Glutamatergic neuron (in vitro differentiated cells): ENCODE measurements at places on chromosomes 4 and X. TPM values are rescaled to one million over a fixed set of nuclear protein-coding genes. Genes with fewer than 3 reads are reported as not detected.

Gene TRPC3
- 0.66 TPM for total RNA-seq

DNA sequence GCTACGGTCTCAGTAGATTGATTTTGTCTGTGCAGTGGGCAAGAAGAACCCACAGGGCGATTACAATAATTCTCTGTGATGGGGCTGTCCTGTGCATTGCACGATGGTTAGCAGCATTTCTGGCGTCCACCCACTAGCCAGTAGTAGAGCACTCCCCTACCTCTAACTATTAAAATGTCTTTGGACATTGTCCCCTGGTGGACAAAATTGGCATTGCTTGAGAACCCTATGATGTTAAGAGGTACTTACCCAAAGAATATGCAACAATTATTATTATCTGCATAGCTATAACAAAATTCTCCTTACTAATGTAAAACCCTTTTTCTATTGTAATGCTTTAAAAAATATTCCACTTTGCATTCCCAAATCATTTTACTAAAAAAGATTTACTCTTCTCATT, 109.5 kb upstream of the VCX3A start:
- no peak overlapping the region for H3K27ac ChIP-seq

DNA sequence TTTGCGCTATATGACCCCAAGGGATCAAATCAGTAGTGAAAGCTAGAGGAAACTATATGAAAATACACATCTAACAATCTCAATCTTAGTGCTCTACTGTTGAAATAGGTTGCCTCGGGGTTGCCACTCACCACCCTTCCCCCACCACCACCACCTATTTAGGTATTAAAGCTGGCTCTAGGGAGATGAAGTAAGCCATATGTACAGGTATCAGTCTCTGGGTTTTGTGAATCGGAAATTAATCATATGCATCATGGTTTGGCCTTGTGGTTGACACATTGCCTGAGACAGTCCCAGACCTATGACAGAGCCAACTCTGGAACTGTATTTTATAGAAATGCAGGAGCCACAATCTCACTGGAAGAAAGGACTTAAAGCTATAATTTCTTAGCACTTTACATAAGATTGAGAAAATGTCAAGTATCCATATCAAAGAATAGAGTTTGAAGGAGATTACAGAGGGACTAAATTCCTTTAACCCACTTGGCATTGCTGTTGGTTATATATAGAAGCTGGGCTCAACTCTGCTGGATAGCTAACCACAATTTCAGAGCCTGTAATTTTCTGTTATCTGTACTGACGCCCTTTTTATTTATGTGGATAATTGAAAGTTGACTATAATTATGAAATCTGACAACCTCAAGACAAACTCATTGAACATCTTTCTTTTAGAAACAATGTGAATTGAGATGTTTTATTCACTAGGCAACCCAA, 26.7 kb upstream of the BMP2K start:
- H3K27me3 ChIP-seq, result no peaks in the 10 kb centered on the region
- no peak overlapping the region for H3K4me3 ChIP-seq
- no peaks in the 10 kb centered on the region for H3K4me1 ChIP-seq
- no peak for DNase-seq

DNA sequence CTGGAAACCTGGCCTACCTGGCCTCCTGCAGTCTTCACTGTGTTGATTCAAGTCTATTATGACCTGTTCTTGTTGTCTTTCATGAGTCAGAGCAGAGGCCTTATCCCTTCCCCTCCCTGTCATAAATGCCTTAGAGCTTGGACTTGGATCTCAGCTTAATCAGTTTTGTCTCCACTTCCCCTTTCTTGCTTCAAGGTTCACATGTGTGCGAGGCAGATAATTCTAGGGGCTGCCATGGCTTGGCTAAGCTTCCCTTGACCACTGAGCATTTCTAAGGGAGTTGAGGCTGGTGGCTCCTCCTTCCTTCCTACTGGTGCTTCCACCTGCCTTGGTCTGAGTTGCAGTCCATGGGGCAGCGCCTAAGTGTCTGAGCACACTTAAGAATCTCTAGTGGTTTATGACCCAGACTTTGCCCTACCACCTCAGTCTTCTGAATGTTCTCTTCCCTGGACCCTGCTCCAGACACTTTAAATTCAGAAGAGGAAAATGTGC, 1.7 kb upstream of the HEPH start:
- H3K27ac ChIP-seq, result no peak overlapping the region
- no peak for DNase-seq
- no peaks in the 10 kb centered on the region for H3K4me1 ChIP-seq
- H3K36me3 ChIP-seq, result no peaks in the 10 kb centered on the region

Gene PFKFB1
- 1.1 TPM for total RNA-seq

- peak; percentile 95 for DNase-seq
- no peaks in the 10 kb centered on the region for H3K36me3 ChIP-seq
- H3K4me3 ChIP-seq, result peak within 1 kb of the TSS; percentile 94
- H3K4me1 ChIP-seq, result peaks cover 5% of the 10 kb centered on the region
- H3K27me3 ChIP-seq, result peaks cover 5% of the 10 kb centered on the region
Measured at GRCh38 chr4:2008921-2009650, at the start of gene NELFA. TSS of gene NELFA (minus strand) at chr4:2008974. CDS start at chr4:2008959, 15 bp downstream.

DNA sequence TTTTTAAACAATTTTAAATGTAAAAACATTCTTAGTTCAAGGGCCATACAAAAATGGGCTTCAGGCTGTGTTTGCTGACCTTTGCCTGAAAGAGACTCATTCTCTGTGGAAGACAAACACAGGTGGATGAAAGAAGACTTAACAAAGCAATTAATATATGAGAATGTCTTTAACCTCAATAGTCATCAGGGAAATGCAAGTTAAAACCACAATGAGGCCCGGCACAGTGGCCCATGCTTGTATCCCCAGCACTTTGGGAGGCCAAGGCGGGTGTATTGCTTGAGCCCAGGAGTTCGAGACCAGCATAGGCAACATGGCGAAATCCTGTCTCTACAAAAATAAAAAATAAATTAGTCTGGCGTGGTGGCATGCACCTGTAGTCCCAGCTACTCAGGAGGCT, 7.1 kb upstream of the SMARCA1 start:
- no peak for DNase-seq
- H3K36me3 ChIP-seq, result no peaks in the 10 kb centered on the region
- H3K27me3 ChIP-seq, result no peaks in the 10 kb centered on the region
- H3K4me1 ChIP-seq, result no peaks in the 10 kb centered on the region
- no peak overlapping the region for H3K4me3 ChIP-seq
- H3K27ac ChIP-seq, result no peak overlapping the region

- H3K4me1 ChIP-seq, result peaks cover 30% of the 10 kb centered on the region
- H3K27ac ChIP-seq, result peak overlapping the region; percentile 93
- peaks cover 2% of the 10 kb centered on the region for H3K27me3 ChIP-seq
- no peaks in the 10 kb centered on the region for H3K36me3 ChIP-seq
Measured at GRCh38 chr4:4480685-4481398, 61.0 kb downstream of the STX18 start.

Gene TRIML2
- not detected for total RNA-seq

DNA sequence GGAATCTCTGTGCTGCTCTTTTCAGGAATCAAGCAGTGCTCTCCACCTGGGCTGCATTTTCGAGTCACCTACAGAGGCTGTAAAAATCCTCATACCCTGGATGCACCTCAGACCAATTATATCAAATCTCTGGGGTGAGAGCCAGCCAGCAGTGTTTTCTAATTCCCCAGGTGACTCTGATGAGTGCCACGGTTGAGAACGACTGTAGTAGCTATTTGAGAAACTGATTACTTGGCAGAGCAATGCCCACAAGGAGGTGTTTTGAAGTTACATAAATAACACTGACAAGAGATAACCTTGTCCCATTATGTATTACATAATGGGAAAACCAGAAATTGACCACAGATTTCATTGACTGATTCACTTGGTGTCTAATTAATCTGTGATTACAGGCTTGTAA, 46.8 kb downstream of the CLCN4 start:
- no peaks in the 10 kb centered on the region for H3K4me1 ChIP-seq
- no peaks in the 10 kb centered on the region for H3K27me3 ChIP-seq
- DNase-seq, result no peak
- no peak overlapping the region for H3K27ac ChIP-seq
- no peak overlapping the region for H3K4me3 ChIP-seq

Gene PLAC1
- total RNA-seq, result not detected

- no peak for DNase-seq
- H3K36me3 ChIP-seq, result no peaks in the 10 kb centered on the region
- H3K4me3 ChIP-seq, result peak overlapping the region; percentile 49
- H3K27me3 ChIP-seq, result peaks cover 3% of the 10 kb centered on the region
- no peak overlapping the region for H3K27ac ChIP-seq
Measured at GRCh38 chr4:675036-675882, 917 bp downstream of the MYL5 start.

DNA sequence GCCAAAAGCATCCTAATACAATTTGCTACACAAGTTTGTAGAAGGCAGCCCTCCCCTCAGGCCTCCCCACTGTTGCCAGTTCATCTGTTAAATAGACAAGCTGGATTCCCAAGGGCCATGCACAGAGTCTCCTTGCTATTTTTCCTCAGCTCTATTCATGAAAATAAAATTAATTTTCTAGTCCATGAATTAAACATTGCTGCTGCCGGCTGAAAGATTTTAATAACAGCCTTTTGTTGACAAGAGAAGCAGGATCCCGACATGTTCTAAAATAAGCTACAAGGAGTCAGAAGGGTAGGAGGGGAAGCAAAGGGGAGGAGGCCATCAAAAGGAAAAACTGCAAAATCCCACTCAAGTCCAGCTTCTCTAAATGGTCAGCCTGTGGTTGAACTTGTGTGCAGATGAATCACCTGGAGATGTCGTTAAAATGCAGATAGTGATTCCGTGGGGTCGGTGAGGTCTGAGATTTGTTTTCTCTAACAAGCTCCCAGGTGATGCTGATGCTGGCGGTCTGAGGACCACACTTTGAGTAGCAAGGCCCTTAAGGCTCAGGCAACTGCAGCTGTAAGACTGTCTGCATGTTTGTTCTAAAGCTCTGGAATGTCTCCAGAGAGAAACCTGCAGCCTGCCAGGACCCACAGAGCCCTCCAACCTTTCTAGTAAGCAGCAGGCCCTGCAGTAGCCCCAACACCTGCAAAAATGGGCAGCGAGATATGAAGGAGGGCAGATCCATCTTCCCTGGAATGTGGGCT, 9.4 kb downstream of the SCD5 start:
- H3K27ac ChIP-seq, result no peak overlapping the region
- peaks cover 24% of the 10 kb centered on the region for H3K27me3 ChIP-seq
- H3K36me3 ChIP-seq, result peaks cover 5% of the 10 kb centered on the region

GRCh38 chrX:116384406-116384954, 51.9 kb upstream of the SLC6A14 start:
- H3K27ac ChIP-seq, result no peak overlapping the region
- H3K27me3 ChIP-seq, result no peaks in the 10 kb centered on the region
- H3K36me3 ChIP-seq, result no peaks in the 10 kb centered on the region

Gene APELA
- 0.88 TPM for total RNA-seq

DNA sequence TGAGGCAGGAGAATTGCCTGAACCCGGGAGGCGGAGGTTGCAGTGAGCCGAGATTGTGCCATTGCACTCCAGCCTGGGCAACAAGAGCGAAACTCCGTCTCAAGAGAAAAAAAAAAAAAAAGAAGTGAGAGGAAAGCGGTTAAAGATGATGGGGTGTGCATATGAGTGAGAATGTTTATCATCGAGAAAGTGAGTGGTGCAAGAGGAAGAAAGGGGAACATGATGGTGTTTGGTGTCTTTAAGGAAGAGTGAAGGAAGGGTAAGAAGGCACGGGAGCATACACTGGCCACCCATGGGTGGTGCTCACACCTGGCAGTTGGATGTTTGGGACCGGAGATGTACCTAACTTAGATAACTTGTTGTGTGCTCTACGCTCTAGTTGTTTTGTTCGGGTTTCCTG, 62.2 kb downstream of the STOX2 start:
- peaks cover 11% of the 10 kb centered on the region for H3K36me3 ChIP-seq
- no peak overlapping the region for H3K27ac ChIP-seq
- no peak for DNase-seq

Gene P2RY10
- total RNA-seq, result not detected

Gene TXK
- total RNA-seq, result not detected

Gene GLUD2
- 0.27 TPM for total RNA-seq

DNA sequence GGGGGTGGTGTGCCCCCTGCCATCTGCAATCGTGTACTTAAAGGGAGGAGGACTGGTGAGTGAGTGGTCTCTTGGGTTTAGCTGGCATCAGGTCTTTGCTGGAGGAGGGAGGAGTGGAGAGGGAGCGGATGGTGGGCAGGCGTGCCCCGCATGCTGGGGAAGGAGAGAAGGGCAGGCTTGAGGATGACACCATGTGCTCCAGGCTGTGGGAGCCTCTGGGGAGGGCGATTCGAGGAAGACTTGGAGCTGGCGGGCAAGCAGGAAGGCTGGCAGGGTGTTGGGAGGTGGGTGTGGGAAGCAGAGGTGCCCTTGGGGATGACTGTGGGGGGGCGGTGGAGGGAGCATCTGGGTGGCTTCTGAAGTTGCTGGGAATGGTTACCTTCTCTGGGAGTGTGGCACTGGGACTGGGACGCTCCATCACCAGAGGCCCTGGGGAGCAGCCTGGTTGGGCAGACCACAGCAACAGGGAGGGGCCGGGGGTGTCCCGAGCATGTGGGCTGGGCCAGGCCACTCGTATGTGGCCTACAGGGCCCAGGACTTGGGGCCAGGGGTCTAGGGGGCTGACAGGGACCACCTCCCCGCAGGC, 30.8 kb upstream of the AFAP1 start:
- peaks cover 4% of the 10 kb centered on the region for H3K36me3 ChIP-seq
- peak overlapping the region; percentile 45 for H3K4me3 ChIP-seq
- peaks cover 14% of the 10 kb centered on the region for H3K27me3 ChIP-seq
- peak overlapping the region; percentile 0 for H3K27ac ChIP-seq

Gene HPGDS
- total RNA-seq, result not detected

GRCh38 chr4:143202824-143203223, 18.1 kb downstream of the USP38 start:
- H3K4me1 ChIP-seq, result no peaks in the 10 kb centered on the region
- H3K36me3 ChIP-seq, result no peaks in the 10 kb centered on the region
- no peak for DNase-seq
- no peak overlapping the region for H3K27ac ChIP-seq

DNA sequence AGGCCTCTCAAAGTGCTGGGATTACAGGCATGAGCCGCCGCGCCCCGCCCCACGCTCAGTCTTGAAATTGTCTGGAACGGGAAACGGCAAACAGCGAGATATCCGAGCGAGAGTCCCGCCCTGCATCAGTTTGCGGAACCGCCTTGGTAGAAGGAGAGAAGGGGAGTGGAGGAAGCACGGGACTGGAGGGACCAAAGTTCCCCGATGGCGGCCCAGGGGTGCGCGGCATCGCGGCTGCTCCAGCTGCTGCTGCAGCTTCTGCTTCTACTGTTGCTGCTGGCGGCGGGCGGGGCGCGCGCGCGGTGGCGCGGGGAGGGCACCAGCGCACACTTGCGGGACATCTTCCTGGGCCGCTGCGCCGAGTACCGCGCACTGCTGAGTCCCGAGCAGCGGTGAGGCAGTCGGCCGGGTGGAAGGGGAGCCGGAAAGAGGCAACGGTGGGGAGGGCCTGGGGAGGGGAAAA, at the start of gene BST1:
BST1 (plus strand) TSS at position 125 of the 463 bp plus-strand sequence; CDS start at position 205, 80 bp downstream.
- H3K36me3 ChIP-seq, result peaks cover 13% of the 10 kb centered on the region
- peak; percentile 43 for DNase-seq
- H3K4me3 ChIP-seq, result peak within 1 kb of the TSS; percentile 82
- H3K27me3 ChIP-seq, result peaks cover 21% of the 10 kb centered on the region
